ENCODE measurements at places on chromosomes 6 and 20. TPM values are rescaled to one million over a fixed set of nuclear protein-coding genes. Genes with fewer than 3 reads are reported as not detected.

DNA sequence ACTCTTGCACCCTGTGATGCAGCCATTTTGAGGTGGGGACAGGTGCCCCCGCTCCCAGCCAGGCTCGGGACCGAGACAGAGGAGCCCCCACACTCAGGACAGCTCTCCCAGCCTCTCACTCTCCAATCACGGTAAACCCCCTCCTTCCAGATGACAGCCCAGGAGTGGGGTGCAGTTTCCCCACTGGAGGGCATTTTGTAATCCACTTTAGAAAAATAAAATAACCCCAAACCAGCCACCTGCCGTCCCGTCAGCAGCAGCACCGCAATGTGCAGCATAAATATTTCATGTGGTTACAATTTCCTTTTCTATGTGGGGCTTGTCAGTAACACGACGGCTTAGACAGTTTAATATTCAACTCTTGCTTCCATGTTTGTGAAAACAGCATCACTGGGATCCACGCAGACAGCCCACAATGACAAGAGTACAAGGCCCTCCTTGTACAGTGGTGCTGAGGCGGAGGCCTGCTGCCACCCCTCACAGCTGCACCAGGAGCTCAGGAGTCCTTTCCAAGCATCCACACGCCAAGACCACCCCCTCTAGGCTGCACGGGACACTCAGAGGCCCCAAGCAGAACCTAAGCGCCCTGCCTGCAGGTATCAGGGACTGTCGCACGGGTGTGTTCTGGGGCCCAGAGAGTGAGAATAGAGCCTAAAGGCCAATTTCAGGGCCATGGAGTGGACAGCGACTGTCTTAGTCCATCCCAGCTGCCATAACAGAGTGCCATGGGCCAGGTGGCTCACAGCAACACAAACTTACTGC is 116.7 kb downstream of the JPH2 start:
- no peak overlapping the region for H3K4me3 ChIP-seq
- H3K4me1 ChIP-seq, result peaks cover 6% of the 10 kb centered on the region
- H3K27me3 ChIP-seq, result peaks cover 6% of the 10 kb centered on the region
- H3K36me3 ChIP-seq, result no peaks in the 10 kb centered on the region
- DNase-seq, result no peak

- H3K4me1 ChIP-seq, result no peaks in the 10 kb centered on the region
- H3K27me3 ChIP-seq, result no peaks in the 10 kb centered on the region
- H3K4me3 ChIP-seq, result no peak overlapping the region
- DNase-seq, result no peak
These were observed 43.6 kb downstream of the CDYL start for GRCh38 chr6:4819706-4820283.

GRCh38 chr6:154981079-154981870 is 13.8 kb upstream of the TIAM2 start:
- H3K36me3 ChIP-seq, result no peaks in the 10 kb centered on the region
- H3K27ac ChIP-seq, result no peak overlapping the region
- H3K27me3 ChIP-seq, result no peaks in the 10 kb centered on the region
- DNase-seq, result no peak

- H3K4me3 ChIP-seq, result no peak overlapping the region
- no peak for DNase-seq
- no peaks in the 10 kb centered on the region for H3K27me3 ChIP-seq
- peak overlapping the region; percentile 74 for H3K27ac ChIP-seq
These were observed 410.0 kb downstream of the PLCB1 start for GRCh38 chr20:8542110-8542486.

GRCh38 chr6:110315207-110315868 is 42.8 kb downstream of the METTL24 start:
- H3K4me3 ChIP-seq, result no peak overlapping the region
- no peaks in the 10 kb centered on the region for H3K27me3 ChIP-seq
- H3K27ac ChIP-seq, result no peak overlapping the region
- no peak for DNase-seq

- H3K27ac ChIP-seq, result no peak overlapping the region
- no peaks in the 10 kb centered on the region for H3K4me1 ChIP-seq
- H3K27me3 ChIP-seq, result no peaks in the 10 kb centered on the region
- H3K4me3 ChIP-seq, result no peak overlapping the region
- no peak for DNase-seq
These were observed 145.3 kb upstream of the STXBP5 start for GRCh38 chr6:147058786-147059385.

DNA sequence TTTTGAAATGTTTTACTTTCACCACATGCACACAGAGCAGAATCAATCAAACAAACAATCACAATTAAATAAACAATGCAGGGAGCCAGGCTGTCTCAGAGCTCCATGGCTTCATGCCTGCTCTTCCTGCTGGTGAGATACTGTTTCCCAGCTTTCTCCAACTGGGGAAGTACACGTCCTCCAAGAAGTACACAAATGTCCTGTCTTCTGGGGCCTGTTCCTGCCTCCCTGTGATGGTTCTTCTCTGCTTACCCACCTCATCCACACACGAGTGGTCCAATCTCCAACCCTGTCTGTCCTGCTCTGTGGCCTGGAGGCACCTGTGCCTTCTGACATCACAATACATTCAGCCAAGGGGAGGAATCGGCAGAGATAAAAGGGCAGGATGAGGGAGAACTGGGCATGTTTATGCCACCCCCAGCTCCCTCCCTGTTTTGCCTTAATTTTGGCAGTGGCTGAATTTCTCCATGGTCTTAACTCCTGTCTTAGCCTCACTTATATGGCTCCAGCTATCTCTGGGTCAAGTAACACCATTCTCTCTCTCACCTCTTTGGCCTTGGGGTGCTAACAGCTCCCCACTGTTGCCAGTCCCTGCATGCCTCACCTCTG is 25.3 kb upstream of the TTPAL start:
- H3K27me3 ChIP-seq, result no peaks in the 10 kb centered on the region
- no peaks in the 10 kb centered on the region for H3K36me3 ChIP-seq
- no peak overlapping the region for H3K27ac ChIP-seq
- H3K4me1 ChIP-seq, result no peaks in the 10 kb centered on the region

DNA sequence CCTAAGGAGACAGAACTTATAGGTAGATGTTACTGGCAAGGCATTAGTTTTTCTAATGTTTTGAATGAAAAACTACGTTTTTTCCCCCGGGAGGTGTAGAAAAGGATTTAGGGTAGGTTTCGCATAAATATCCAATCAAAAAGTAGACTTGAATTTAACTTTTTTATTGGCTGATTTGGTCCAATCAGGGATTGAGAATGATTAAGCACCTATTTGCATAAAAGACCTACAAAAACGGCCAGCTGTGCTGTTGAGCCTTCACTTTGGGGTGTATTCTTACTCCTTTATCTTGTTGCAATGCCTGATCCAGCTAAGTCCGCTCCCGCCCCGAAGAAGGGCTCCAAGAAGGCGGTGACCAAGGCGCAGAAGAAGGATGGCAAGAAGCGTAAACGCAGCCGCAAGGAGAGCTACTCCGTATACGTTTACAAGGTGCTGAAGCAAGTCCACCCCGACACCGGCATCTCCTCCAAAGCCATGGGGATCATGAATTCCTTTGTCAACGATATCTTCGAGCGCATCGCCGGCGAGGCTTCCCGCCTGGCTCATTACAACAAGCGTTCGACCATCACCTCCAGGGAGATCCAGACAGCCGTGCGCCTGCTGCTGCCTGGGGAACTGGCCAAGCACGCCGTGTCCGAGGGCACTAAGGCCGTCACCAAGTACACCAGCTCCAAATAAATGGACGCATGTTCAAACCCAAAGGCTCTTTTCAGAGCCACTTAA is 113.5 kb upstream of the BTN3A2 start:
- peak overlapping the region; percentile 35 for H3K4me3 ChIP-seq
- no peak overlapping the region for H3K27ac ChIP-seq

- H3K36me3 ChIP-seq, result no peaks in the 10 kb centered on the region
- no peak overlapping the region for H3K27ac ChIP-seq
- H3K4me1 ChIP-seq, result no peaks in the 10 kb centered on the region
- no peaks in the 10 kb centered on the region for H3K27me3 ChIP-seq
These were observed 55.9 kb upstream of the UBR2 start for GRCh38 chr6:42507901-42508300.

- DNase-seq, result no peak
- peaks cover 16% of the 10 kb centered on the region for H3K4me1 ChIP-seq
- no peak overlapping the region for H3K4me3 ChIP-seq
- no peaks in the 10 kb centered on the region for H3K27me3 ChIP-seq
These were observed 459.9 kb upstream of the MARCKS start for GRCh38 chr6:113397236-113397635.

DNA sequence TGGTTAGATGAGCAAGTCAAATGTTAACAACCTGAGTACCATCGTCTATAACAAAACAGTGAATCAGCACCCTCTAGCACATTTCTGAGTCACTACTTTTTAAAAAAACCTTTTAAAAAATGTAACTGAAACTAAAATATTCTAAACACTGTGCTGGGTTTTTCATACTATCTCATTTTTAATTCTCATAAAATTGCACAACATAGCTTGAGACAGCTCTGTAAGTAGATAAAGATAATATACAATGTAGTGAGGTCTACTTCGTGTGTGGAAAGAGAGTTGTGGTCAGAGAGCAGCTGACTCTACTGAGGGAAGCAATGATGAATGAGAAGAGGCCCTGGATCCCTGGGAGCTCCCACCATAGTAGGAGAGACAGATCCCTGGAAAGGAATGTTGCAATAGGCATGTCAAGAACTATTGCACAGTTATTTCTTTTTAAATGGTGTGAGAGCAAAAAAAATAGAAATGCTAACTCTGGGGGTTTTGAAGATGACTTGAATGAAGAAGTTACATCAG is 13.6 kb upstream of the CALHM6 start:
- no peaks in the 10 kb centered on the region for H3K36me3 ChIP-seq
- H3K27me3 ChIP-seq, result no peaks in the 10 kb centered on the region
- no peak overlapping the region for H3K4me3 ChIP-seq

DNA sequence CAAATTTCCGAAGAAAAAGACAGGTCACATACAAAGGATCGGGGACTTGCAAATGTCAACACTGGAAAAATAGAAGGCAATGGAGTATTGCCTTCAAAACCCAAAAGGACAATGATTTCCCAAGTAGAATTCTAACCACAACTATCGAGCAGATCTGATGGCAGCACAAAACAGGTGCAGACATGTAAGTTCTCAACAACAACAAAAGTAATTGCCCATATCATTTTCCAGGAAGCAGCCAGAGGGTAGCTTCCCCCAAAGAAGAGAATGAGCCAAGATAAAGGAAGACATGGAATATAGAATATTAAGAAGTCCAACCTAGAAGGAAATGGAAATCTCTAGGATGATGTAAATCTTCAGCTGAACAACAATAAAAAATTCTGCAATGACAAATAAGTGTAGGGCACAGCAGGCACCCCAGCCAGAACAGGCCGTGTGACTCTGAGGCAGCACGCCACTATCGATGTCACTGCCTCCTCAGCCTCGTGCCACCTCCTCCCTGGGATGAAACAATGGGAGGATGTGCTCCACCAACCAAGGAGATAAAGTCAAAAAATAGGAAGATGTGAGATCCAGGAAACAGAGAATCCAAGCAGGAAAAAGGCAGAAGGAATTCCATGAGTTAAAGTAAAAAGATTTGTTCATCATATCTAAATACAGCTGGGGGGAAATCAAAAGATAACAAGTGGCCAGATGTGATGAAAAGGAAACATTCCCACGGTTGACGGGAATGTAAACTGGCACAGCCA is 34.1 kb downstream of the SERPINB1 start:
- no peak overlapping the region for H3K4me3 ChIP-seq
- H3K27ac ChIP-seq, result peak overlapping the region; percentile 50
- DNase-seq, result no peak
- peaks cover 10% of the 10 kb centered on the region for H3K4me1 ChIP-seq

GRCh38 chr6:130848945-130849344 is 21.7 kb downstream of the SMLR1 start:
- H3K27ac ChIP-seq, result no peak overlapping the region
- DNase-seq, result no peak
- H3K4me3 ChIP-seq, result no peak overlapping the region
- H3K36me3 ChIP-seq, result peaks cover 12% of the 10 kb centered on the region
- no peaks in the 10 kb centered on the region for H3K27me3 ChIP-seq

DNA sequence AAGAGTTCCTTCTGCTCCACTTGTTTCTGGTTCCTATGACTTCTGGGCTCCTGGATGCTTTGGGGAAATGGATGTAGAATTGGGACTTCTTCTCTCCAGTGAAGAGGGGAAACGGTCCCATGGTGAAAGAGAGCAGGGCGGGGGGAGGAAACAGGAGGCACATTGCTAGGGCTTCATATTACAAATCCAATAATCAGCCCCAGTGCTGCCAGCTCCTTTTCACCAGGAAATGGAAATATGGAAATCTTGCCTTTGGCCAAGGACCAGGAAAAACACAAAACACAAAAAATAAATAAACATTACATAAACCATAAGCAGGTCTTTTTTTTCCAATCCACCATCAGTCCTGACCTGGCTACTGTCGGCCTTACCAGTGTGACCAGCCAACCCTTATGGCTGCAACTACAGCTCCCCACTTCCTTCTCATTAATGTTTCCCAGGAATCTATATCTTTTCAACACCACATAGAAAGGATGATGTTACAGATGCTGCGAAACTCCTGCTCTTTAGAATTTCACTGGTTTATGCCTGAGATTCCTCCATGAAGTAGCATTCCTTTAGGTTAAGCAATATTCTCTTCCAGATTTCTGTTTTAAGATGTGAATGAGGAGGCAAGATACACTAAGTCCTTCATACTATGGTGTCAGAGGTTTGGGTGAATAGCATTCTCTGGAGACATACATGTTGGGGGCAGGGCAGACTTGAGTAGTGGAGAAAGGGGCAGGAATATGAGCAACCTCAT is 2.0 kb downstream of the PI3 start:
- H3K4me3 ChIP-seq, result no peak overlapping the region
- H3K4me1 ChIP-seq, result no peaks in the 10 kb centered on the region
- no peak overlapping the region for H3K27ac ChIP-seq
- no peak for DNase-seq
- peaks cover 12% of the 10 kb centered on the region for H3K27me3 ChIP-seq
- H3K36me3 ChIP-seq, result no peaks in the 10 kb centered on the region

DNA sequence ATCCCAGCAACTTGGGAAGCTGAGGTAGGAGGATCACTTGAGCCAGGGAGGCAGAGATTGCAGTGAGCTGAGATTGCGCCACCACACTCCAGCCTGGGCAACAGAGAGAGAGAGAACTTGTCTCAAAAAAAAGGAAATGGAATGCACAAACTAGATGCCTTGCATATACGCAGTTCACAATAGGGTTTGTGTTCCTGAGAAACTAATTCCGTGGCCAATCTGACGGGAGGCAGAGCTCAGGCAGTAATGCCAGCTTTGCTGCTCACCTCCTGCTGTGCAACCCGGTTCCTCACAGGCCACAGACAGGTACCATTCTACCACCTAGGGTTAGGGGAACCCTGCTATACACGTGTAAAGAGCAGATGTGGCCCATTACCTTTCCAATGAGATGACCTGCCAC is 1.4 kb downstream of the CDK5RAP1 start:
- H3K27me3 ChIP-seq, result no peaks in the 10 kb centered on the region
- no peak overlapping the region for H3K27ac ChIP-seq
- H3K4me3 ChIP-seq, result no peak overlapping the region
- peaks cover 28% of the 10 kb centered on the region for H3K4me1 ChIP-seq
- DNase-seq, result no peak

GRCh38 chr6:116463301-116463700 is 2.1 kb downstream of the CALHM6 start:
- DNase-seq, result no peak
- H3K4me3 ChIP-seq, result no peak overlapping the region
- peaks cover 3% of the 10 kb centered on the region for H3K4me1 ChIP-seq
- H3K27ac ChIP-seq, result peak overlapping the region; percentile 90
- no peaks in the 10 kb centered on the region for H3K36me3 ChIP-seq
- no peaks in the 10 kb centered on the region for H3K27me3 ChIP-seq

GRCh38 chr6:93789532-93789931 is 370.2 kb upstream of the EPHA7 start:
- peaks cover 6% of the 10 kb centered on the region for H3K4me1 ChIP-seq
- no peak overlapping the region for H3K4me3 ChIP-seq
- no peak for DNase-seq
- H3K27me3 ChIP-seq, result no peaks in the 10 kb centered on the region

The ADGRB3 gene
- polyA plus RNA-seq, result 2.1 TPM

The SOBP gene
- 9.7 TPM for polyA plus RNA-seq

The SLA2 gene
- polyA plus RNA-seq, result 0.66 TPM

The TEAD3 gene
- 29.1 TPM for polyA plus RNA-seq

The LRRN4 gene
- polyA plus RNA-seq, result not detected

The MYCT1 gene
- 21.0 TPM for polyA plus RNA-seq

The C6orf52 gene
- 0.88 TPM for polyA plus RNA-seq

The FUCA2 gene
- 47.1 TPM for polyA plus RNA-seq

The RALGAPA2 gene
- 4.1 TPM for polyA plus RNA-seq

Measured in heart right ventricle (tissue), 16 donors.